Activated CD4-positive, alpha-beta T cell treated with anti-CD3 and anti-CD28 coated beads, Interleukin-2, Interleukin-4, amounts not matched to agents 100 ng/mL and 50 ng/mL, durations not matched to agents 16 hours and 8 hours (primary cell): ENCODE measurements at places on chromosomes 11 and 22.
A peak's percentile ranks its signal among the peaks of the same experiment; 100 is the strongest.

GRCh38 chr11:2474059-2474901, 29.5 kb downstream of the KCNQ1 start:
- DNase-seq: no peak

DNA sequence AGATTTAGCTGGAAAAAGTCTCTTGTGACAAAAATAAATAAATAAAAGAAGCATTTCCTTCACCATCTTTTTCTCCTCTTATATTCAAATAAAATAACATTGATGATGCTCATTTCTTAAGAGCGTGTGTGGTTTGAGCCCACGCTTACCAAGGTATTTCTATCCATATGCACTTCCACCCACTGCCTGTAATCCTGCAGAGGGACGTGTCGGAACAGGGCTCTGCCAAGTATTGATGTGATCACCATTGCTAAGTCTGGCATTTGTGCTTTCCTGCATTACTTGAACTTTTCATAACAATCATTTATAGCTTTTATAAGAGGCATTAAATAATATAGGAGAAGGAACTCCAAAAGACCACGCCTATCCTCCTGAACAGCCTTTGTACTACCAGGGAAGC, 107.6 kb downstream of the SHANK2 start:
- no peak for DNase-seq

- no peak for DNase-seq
Measured at GRCh38 chr11:70594606-70595005, 196.3 kb downstream of the CTTN start.

GRCh38 chr11:34614344-34615104, 6.4 kb upstream of the EHF start:
- peak; percentile 38 for DNase-seq

DNA sequence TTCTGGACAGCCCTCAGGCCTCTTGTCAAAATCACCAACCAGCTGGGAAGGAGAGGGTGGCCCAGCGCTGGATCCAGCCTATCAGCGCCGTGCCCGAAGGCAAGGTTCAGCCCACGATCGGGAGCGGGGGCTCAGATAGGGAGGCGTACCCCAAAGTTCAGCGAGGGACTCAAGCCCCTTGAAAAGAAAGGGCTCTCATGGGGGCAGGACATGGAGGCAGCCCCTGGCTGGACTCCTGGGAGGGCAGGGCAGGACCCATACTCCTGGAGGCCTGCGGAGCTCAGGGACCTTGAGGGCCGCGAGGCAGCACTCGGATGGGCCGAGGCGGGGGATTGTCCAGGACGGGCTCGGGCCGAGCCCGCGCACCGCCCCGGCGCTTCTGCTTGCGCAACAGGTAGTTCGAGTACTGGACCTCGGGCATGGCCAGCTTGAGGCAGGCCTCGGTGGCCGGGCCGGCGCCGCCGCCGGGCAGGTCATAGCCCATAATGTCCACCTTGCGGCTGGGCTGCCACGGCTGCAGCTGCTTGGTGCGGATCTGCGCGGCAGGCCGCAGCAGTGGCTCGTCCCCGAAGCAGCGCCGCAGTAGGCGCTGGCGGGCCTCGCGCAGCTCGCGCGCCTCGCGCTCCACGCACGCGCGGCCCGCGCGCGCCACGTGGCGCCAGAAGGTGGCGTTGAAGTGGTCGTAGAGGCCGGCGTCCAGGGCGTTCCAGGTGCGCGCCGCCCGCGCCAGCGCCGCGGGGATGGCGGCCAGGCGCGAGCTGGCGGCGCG, 6.5 kb downstream of the GAL3ST3 start:
- no peak for DNase-seq

- DNase-seq: no peak
Measured at GRCh38 chr22:27747396-27748221, 53.9 kb downstream of the MN1 start.

DNA sequence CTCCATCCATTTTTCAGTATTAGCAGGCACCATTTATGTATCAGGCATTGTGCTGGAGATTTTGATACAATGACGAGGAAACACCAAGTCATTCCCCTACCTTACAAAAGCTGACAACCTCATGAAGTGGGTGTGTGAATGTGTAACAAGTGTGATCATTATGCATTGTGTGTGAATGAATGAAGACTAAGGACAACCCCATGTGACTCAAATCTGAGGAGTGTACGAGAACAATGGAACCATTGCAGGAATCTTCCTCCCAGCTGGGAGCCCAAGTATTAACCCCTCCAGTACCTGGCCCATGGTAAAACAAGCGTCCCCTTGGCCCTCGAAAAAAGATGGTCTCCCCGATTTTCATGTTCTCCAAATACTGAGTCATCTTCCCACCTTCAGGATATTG, 4.4 kb downstream of the CYB5R2 start:
- DNase-seq: no peak

- DNase-seq: peak; percentile 19
Measured at GRCh38 chr22:37848587-37849088, 581 bp upstream of the EIF3L start.

GRCh38 chr22:29753808-29754657, 12.8 kb downstream of the ZMAT5 start:
- DNase-seq: no peak

- no peak for DNase-seq
Measured at GRCh38 chr11:103111400-103111799, 2.2 kb downstream of the DYNC2H1 start.

GRCh38 chr11:132257871-132258270, 887.5 kb downstream of the NTM start:
- DNase-seq: no peak

- DNase-seq: no peak
Measured at GRCh38 chr22:28006271-28006670, 87.2 kb upstream of the PITPNB start.

DNA sequence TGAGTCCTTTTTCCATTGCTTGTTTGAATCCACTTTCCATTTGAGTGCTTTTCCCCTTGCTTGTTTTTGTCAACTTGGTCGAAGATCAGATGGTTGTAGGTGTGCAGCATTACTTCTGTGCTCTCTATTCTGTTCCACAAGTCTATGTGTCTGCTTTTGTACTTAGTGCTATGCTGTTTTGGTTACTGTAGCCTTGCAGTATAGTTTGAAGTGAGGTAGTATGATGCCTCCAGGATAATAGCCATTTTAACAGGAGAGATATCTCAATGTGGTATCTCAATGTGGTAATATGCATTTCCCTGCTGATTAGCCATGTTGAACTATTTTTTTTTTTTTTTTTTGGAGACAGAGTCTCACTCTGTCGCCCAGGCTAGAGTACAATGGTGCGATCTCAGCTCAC, 16.7 kb downstream of the ACRV1 start:
- peak; percentile 21 for DNase-seq

DNA sequence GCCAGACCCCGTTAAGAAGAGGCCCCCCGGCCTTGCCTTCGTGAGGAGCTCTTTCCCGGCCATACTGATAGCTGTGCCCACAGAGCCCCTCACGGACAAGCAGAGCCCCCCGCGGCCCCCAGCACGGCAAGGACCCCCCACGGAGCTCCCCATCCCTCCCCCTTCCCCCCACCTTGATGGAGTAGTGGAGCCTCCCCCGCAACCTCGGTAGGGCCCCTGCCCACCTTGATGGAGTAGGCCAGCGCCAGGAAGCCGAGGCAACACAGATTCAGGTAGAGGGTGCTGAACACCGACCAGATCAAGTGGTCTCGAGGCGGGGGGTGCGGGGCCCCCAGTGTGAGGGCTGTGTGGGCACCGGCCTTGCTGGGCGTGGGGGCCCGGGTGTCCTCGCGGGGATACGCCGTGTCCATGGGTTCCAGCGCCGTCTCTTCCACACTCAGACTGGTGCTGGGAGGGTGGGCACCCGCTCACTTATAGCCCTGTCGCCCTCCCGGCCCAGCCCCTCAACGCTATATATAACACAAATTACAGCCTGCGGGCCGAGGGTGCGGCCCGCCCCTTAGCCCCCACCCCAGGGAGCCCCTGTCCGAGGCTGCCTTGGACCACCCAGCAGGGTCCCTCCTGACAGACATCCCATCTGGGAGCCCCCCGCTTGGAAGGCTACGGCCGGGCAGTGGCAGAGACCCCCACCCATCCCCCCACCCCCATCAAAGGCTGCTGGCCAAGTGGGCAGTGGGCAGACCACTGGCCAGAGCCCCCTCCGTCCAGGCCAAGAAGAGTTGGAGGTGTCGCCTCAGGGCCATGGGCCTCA, at the start of gene IFITM5:
IFITM5 (minus strand) TSS at position 446 of the 811 bp plus-strand sequence; CDS start at position 410, 36 bp downstream.
- no peak for DNase-seq

DNA sequence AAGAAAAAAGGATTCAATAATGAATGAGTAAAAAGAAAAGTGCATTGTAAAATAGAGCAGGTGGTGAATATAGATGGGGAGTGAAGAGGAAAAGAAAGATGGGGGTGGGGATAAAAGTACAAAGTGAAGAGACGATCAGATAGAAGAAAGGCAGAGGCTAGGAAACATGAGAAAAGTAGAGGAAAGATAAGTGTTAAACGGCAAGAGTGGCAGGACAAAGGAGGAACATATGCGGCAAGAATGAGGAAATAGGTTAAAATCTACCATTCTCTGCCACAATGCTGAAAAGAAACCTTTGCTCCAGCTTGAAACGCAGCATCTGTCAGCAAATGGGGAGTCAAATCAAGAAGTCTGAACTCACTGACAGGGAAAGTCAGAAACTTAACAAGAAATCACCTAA, 6.8 kb downstream of the FUT4 start:
- DNase-seq: no peak

DNA sequence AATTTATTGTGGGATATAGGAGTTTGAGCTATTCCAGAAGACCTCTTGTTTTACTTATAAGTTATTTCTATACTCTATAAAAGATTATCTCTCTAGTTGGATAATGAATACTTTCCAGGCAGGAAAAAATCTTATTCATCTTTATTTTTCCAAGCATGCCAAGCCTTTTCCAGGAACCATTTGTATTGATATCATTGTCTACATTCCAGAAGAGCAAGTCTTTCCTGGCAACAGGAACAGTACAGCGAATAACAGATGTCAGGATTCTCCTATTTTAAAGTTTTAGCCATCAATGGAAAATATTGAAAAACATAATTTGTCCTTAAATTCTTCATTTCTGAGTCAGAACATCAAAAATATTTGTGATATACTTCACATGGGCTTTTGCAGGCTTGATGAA, 5.2 kb upstream of the NXPE1 start:
- DNase-seq: no peak

DNA sequence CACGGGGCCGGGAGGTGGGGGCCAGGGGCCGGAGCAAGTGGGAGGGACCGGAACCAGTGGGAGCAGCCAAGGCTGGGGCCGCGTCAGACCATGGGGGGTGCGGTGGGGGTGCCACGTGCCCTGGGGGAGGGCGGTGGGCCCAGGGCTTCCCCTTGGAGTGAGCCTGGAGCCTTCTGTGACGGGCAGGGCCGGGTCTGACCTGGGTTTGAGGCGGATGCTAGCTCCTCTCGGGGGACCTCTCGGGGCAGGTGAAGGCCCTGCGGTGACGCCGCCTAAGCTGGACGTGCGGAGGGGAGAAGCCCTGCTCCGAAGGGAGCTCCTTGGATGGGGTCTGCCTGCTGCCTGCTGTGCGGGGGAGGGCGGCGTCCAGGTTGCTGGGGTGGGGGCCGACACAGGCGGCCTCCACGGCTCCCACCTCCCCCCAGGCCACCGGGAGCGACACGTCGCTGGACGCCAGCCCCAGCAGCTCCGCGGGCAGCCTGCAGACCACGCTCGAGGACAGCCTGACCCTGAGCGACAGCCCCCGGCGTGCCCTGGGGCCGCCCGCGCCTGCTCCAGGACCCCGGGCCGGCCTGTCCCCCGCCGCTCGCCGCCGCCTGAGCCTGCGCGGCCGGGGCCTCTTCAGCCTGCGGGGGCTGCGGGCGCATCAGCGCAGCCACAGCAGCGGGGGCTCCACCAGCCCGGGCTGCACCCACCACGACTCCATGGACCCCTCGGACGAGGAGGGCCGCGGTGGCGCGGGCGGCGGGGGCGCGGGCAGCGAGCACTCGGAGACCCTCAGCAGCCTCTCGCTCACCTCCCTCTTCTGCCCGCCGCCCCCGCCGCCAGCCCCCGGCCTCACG, 115.0 kb downstream of the CACNA1I start:
- DNase-seq: no peak

DNA sequence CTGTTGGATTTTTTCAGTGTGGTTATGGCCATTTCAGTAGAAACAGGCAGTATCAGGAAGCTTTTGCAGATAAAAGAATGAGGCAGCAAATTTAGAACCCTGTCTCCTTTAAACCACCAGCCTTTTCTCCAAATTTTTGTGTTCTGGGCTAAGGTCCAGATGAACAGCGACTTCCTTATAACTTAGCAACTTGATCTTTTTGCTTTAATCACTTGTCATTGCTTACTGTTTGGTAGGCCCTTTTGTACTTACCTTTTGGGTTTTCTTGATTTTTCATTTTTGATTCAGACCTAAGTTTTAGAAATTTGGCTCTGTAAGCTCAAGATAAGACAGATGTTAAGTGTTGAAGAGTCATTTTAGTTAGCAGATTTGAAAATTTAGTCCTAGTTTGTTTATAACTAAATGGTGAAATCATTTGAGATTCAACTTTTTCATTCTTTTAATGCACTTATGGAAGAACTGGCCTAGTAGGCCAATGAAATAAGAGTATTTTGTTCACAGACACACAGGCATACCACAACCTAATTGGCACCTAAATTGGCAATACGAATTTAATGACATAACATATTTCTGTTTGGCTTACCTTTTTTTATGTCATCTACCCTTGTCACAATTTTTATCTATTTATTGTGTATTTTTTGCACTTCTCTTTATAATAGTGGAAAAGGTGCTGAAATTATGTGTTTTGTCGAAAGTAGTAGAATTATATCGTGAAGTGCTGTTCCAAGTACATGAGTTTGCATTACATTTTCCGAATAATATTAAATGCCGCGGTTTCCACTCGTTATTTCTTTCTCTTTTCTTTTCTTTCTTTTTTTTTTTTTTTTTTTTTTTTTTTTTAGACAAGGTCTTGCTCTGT, 2.1 kb downstream of the RTN3 start:
- DNase-seq: no peak

DNA sequence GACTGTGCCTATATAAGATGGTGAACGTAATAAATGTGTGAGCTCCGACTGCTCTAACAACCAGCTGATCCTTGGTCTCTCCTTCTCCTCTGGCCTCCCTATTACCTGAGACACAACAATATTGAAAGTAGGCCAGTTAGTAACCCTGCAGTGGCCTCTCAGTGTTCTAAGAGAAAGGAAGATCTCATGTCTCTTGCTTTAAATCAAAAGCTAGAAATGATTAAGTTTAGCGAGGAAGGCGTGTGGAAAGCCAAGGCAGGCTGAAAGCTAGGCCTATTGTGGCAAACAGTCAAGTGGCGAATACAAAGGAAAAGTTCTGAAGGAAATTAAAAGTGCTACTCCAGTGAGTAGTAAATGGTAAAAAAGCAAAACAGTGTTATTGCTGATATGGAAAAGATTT, 39.5 kb downstream of the HIPK3 start:
- DNase-seq: no peak

GRCh38 chr22:29713156-29713727, 6.6 kb upstream of the CABP7 start:
- DNase-seq: no peak

- no peak for DNase-seq
Measured at GRCh38 chr11:68010090-68011041, at the start of gene ALDH3B1. Gene ALDH3B1 (plus strand): TSS chr11:68010327. CDS start chr11:68015298, 4,971 bp downstream.
